ENCODE measurements at places on chromosomes 11 and 22.

DNA sequence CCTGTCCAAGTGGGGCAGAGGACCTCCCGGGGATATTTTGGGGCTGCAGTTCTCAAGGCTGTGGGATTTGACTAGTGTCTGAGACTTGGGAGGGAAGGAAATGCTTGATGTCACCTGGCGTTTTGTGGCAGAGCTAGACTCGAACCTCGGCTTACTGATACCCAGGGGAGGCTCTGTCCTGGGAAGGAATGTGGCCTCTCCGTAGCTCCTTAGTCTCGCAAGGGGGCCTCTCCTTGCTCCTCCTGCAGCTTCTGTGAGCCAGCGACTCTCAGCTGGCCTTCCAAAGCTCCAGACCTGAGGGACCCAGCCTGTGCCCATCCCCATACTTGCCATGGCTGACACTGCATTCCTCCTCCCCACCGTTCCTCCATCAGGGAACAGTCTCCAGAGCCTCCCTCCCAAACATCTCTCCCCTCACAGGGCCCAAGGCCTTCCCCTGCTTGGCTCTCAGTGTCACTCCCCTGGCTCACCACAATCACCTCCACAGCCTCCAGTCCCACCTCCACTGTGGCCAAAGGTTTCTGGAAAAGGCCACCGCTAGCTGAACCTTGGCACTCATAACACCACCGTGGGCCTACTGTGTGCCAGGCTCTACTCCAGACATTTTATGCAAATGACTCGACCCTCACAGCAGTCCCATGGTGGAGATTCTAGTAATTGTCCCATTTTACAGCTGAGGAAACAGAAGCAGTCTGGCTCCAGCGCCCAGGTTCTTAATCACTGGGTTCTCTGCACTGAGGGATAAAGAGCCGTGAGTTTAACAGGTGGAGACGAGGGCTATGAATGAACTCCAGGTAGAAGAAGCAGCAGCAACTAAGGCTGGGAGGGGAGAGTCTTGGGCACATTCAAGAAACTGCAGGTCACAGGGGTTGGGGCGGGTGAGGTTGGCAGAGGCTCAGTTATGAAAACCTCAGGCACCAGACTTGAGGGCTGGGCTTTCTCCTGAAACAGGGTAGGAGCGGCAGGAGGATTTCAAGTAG lies 12.1 kb downstream of the P2RY2 start:
- H3K4me3 ChIP-seq: no peak overlapping the region
- no peak for DNase-seq
- H3K27me3 ChIP-seq: peaks cover 15% of the 10 kb centered on the region
- peaks cover 6% of the 10 kb centered on the region for H3K36me3 ChIP-seq

GRCh38 chr11:117591316-117592039 lies 205.5 kb downstream of the DSCAML1 start:
- no peak overlapping the region for H3K27ac ChIP-seq
- no peak overlapping the region for H3K4me3 ChIP-seq
- no peaks in the 10 kb centered on the region for H3K36me3 ChIP-seq
- H3K27me3 ChIP-seq: peaks cover 41% of the 10 kb centered on the region
- no peaks in the 10 kb centered on the region for H3K4me1 ChIP-seq

GRCh38 chr11:62132689-62133293 lies 9.0 kb downstream of the INCENP start:
- H3K4me3 ChIP-seq: no peak overlapping the region
- no peak for DNase-seq
- peaks cover 53% of the 10 kb centered on the region for H3K36me3 ChIP-seq
- no peaks in the 10 kb centered on the region for H3K27me3 ChIP-seq

GRCh38 chr11:125236072-125236825 lies 71.7 kb downstream of the PKNOX2 start:
- DNase-seq: no peak
- H3K36me3 ChIP-seq: peaks cover 49% of the 10 kb centered on the region
- no peak overlapping the region for H3K4me3 ChIP-seq

DNA sequence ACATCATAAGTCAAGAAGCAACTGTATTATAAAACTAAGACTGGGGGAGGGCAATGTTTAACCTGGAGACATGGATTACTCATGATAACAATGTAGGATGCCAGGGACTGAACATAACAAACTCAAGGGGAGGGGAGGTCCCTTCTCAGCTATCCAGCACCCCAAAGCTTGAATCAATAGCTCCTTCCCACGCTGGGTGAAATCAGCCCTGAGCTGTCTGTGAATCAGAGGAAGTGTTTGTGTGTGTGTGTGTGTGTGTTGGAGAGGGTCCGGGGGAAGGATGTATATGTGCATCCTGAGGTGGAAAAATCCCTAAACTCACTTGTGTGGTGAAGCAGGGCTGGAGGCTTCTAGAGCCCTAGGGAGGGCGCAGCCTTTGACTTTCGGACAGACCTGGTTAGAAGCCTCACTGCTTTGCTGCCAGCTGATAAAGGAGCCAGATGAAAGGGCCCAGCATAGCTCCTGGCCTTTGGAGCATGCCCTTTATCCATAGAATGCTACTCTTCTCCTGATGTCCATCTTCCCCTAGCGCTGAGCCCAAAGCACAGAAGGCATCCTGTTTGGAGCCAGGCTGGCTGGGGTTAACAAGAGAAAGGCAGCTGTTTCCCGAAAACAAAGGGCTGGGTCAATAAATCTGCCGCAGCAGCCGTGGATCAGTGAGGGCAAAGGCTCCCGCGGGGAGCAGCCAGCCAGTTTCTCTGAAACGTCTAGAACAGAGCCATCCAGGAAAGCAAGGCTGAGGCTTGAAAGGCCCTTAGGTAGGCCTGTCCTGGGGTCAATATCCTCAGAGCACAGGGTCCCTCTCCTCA lies 35.8 kb downstream of the TNKS1BP1 start:
- peak overlapping the region; percentile 4 for H3K4me3 ChIP-seq
- DNase-seq: peak; percentile 56
- no peaks in the 10 kb centered on the region for H3K36me3 ChIP-seq
- H3K27ac ChIP-seq: no peak overlapping the region
- peaks cover 14% of the 10 kb centered on the region for H3K4me1 ChIP-seq

DNA sequence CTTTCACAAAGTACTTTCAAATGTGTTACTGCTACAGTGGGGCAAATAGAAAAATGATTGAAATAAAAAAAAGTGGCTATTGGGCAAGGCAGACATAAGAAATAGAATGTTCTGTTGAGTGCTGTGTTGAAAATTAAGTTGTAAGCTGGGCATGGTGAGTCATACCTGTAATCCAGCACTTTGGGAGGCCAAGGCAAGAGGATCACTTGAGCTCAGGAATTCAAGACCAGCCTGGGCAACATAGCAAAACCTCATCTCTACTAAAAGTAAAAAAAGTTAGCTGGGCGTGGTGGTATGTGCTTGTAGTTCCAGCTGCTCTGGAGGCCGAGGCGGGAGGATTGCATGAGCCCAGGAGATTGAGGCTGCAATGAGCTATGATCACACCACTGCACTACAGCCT lies 26.9 kb upstream of the LDHA start:
- H3K4me1 ChIP-seq: no peaks in the 10 kb centered on the region
- peaks cover 16% of the 10 kb centered on the region for H3K36me3 ChIP-seq
- DNase-seq: no peak
- H3K27me3 ChIP-seq: no peaks in the 10 kb centered on the region
- no peak overlapping the region for H3K27ac ChIP-seq
- H3K4me3 ChIP-seq: no peak overlapping the region

- no peaks in the 10 kb centered on the region for H3K36me3 ChIP-seq
- H3K27ac ChIP-seq: no peak overlapping the region
- peaks cover 3% of the 10 kb centered on the region for H3K4me1 ChIP-seq
- no peak for DNase-seq
- H3K4me3 ChIP-seq: no peak overlapping the region
- H3K27me3 ChIP-seq: no peaks in the 10 kb centered on the region
Observed at GRCh38 chr11:123483466-123483865, 53.4 kb downstream of the GRAMD1B start.

- H3K27ac ChIP-seq: no peak overlapping the region
- H3K4me3 ChIP-seq: no peak overlapping the region
- no peaks in the 10 kb centered on the region for H3K27me3 ChIP-seq
- H3K36me3 ChIP-seq: no peaks in the 10 kb centered on the region
Observed at GRCh38 chr11:112132737-112133136, 31.2 kb downstream of the IL18 start.

DNA sequence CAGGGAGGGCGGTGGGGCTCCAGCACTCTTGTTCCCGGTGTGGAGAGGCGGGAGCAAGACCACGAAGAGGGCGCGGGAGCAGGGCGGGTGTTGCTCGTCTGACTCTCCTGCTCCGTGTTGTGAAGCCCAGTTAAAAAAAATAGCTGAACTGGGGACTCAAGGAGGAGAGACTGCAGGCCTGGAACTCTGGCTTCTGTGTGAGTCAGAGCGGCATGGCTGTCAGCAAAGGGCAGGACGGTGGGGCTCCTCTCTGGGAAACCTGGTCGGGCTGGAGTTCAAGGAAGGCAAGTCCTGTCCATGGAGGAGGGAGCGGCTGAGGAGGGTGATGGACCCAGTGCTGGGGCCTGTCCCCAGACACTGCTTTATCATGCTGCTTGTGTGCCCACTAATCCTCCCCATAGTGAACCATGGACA lies 152.3 kb downstream of the FEZ1 start:
- H3K4me3 ChIP-seq: no peak overlapping the region
- H3K27me3 ChIP-seq: peaks cover 30% of the 10 kb centered on the region
- H3K4me1 ChIP-seq: peaks cover 57% of the 10 kb centered on the region
- peak overlapping the region; percentile 19 for H3K27ac ChIP-seq
- DNase-seq: peak; percentile 81

DNA sequence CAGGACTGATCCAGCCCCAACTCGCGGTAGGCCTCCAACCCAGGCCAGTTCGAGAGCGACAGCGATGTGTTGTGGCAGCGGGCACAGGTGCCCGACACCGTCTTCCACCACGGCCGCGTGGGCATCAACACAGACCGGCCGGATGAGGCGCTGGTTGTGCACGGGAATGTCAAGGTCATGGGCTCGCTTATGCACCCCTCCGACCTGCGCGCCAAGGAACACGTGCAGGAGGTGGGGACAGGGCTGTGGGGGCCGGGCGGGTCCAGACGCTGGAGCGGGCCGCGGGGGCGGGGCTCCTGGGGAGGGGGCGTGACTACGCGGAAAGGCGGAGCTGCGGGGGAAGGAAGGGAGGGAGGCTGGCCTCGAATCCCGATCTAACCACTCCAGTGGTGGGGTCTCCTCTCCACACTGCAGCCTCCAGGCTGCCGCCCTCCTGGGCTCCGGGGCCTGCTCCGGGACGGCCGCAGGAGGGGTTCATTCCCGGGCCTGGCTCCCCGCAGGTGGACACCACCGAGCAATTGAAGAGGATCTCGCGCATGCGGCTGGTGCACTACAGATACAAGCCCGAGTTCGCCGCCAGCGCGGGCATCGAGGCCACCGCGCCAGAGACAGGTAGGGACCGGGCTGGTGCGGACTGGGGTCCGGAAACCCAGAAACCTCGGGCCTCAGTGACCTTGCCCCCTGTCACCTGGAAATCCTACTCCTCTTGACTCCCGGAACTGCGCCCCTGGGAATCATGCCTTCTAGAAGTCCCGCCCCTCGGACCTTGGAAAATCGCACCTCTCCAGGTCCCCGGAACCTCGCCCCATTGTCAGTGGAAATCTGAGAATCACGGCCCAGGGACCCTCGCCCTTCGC lies 14.9 kb downstream of the TMEM258 start:
- H3K4me3 ChIP-seq: no peak overlapping the region
- H3K4me1 ChIP-seq: peaks cover 31% of the 10 kb centered on the region
- H3K36me3 ChIP-seq: peaks cover 93% of the 10 kb centered on the region

DNA sequence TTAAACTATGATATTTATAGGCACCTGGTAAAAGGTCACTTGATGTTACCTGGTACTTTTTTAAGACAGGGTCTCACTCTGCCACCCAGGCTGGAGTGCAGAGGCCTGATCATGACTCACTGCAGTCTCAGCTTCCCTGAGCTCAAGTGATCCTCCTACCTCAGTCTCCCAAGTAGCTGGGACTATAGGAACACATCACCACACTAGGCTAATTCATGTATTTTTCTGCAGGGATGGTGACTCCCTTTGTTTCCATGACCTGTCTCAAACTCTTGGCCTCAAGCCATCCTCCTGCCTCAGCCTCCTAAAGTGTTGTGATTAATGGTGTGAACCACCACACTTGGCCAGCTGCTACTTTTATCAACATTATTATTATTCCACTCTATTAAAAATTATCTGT lies 47.6 kb downstream of the OR4C45 start:
- no peak overlapping the region for H3K4me3 ChIP-seq
- H3K36me3 ChIP-seq: no peaks in the 10 kb centered on the region
- no peaks in the 10 kb centered on the region for H3K4me1 ChIP-seq
- H3K27me3 ChIP-seq: no peaks in the 10 kb centered on the region
- no peak overlapping the region for H3K27ac ChIP-seq

DNA sequence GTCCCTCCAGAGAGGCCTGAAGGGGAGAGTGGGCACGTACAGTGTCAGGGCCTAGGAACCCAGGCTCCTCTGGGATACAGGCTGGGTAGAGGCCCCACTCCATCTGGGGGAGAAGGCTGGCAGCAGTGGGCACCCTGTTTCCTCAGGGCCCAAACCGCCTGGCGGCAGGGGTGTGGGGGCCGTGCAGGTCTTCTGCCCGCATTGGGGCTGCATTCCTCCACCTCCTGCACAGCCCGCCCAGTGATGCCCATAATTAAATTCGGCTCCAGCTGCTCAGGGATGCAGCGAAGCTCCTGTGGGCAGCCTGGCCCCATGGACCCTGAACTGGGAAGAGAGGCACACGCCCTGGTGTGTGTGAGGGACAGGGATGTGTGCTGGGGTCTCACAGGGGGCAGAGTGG lies 35.4 kb downstream of the KCNQ1OT1 start:
- no peak overlapping the region for H3K27ac ChIP-seq
- no peak for DNase-seq
- no peak overlapping the region for H3K4me3 ChIP-seq
- peaks cover 44% of the 10 kb centered on the region for H3K36me3 ChIP-seq
- no peaks in the 10 kb centered on the region for H3K4me1 ChIP-seq
- H3K27me3 ChIP-seq: no peaks in the 10 kb centered on the region

DNA sequence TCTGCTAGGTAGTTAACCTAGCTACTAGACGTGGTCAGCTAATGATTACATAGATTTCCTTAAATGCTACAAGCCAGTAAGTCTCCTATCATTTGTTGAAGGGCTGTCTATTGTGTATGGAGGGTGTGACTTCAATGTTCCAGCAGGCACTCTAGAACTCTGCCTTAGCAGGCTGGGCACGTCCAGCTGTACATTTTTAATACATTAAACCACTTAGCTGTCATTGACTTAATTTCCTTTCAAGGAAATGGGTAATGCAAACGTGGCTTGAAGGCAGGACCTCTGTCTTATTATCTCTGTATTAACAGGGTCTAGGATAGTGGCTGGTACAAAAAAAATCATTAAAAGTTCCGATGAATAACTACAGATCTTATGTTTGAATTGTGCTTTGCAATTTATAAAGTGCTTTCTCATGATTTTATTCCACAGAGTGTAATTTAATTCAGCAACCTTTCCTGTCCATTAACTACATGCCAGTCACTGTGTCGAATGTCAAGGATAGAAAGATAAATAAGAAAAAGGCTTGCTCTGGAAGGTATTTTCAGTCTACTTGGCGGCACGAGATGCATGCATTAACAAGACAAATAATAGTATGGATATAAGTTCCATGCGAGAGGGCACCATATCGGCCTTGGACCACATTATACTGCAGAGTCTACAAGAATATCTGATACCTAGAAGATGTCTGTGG lies 60.3 kb downstream of the APOL3 start:
- H3K4me1 ChIP-seq: no peaks in the 10 kb centered on the region
- no peak overlapping the region for H3K4me3 ChIP-seq
- no peaks in the 10 kb centered on the region for H3K27me3 ChIP-seq
- no peak for DNase-seq
- H3K36me3 ChIP-seq: no peaks in the 10 kb centered on the region

GRCh38 chr11:16956538-16957153 lies 57.6 kb downstream of the PLEKHA7 start:
- H3K27ac ChIP-seq: no peak overlapping the region
- H3K4me3 ChIP-seq: no peak overlapping the region
- H3K27me3 ChIP-seq: no peaks in the 10 kb centered on the region
- peaks cover 7% of the 10 kb centered on the region for H3K4me1 ChIP-seq
- DNase-seq: no peak

Measured in mesenchymal stem cell (in vitro differentiated cells and primary cell).